H1 (cell line): ENCODE measurements at places on chromosomes 4 and X. TPM values are rescaled to one million over a fixed set of nuclear protein-coding genes. Genes with fewer than 3 reads are reported as not detected.

Gene STS
- 0.39 and 0.67 TPM in 2 replicates for polyA plus RNA-seq

DNA sequence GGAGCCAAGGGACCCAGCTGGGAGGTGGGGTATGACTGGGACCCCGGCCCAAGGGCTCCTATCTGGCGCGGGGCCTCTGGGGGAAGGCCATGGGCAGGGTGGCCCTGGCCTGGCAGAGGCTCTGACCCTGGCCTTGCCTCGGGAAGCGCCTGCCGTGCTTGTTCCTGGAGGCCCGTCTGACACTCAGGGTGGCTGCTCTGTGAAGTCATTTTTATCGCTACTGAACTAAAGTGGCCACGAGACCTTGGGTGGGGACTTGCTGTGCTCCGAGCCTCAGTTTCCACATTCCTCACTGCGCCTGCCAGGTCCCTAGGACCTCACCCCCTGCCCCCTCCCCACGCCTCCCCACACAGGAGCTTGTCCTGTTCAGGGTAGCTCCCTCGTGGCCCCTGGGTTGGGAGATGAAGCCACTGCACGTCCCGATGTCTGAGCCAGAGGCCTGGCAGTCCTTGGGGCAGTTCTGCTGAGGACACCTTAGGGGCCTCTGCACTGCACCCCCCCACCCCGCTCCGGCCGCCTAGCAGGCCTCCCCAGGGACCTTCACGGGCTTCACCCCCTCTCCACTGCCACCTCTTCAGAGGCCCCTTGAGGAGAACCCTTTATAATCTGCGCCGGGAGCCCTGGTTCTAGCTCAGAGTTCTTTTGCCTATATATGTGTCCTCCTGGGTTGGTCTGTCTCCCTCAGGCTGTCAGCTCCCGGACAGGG, 639 bp upstream of the SORCS2 start:
- no peak for DNase-seq

DNA sequence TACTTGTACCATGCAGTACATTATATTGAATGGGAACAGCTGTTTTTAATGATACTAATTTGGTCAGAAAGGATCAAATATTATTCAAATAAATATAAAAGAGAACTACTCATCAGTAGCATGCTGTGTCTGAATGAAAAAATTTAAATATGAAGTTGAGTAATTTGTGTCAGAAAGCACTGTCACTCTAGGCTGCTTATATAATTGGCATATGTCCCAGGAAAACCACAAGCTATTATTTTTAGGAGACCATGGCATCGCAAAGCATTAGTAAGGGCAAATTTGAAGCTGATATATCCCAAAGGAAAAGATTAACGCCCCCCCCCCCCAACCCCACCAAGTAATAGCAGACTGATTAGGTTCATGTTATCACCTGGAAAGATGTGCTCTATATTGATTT, 388.5 kb upstream of the SPANXN4 start:
- DNase-seq, result no peak

Gene MAGEC2
- polyA plus RNA-seq, result not detected in 2 replicates

DNA sequence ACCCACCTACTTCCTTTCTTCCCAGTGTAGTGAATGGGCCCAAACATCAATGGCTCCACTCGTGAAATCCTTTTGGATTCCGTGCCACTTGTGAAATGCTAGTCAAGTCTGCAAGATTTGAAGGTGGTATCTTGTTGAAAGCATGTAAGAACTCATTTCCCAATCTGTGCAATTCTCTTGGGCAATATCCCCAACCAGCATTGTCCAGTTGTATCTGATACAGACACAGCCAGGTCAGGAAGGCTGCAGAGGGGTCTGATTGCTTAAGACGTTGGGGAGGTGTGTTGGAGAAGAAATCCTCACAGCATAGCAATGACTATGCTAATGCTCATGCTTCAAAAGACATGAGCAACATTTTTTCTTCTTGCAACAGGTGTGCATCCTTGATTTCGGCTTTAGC, 164.8 kb downstream of the VEGFC start:
- DNase-seq, result no peak

Gene SSX1
- 0.08 TPM in 1 of 2 replicates, not detected in the other for polyA plus RNA-seq

- DNase-seq, result no peak
Measured at GRCh38 chr4:153728151-153728550, 31.7 kb downstream of the RNF175 start.

DNA sequence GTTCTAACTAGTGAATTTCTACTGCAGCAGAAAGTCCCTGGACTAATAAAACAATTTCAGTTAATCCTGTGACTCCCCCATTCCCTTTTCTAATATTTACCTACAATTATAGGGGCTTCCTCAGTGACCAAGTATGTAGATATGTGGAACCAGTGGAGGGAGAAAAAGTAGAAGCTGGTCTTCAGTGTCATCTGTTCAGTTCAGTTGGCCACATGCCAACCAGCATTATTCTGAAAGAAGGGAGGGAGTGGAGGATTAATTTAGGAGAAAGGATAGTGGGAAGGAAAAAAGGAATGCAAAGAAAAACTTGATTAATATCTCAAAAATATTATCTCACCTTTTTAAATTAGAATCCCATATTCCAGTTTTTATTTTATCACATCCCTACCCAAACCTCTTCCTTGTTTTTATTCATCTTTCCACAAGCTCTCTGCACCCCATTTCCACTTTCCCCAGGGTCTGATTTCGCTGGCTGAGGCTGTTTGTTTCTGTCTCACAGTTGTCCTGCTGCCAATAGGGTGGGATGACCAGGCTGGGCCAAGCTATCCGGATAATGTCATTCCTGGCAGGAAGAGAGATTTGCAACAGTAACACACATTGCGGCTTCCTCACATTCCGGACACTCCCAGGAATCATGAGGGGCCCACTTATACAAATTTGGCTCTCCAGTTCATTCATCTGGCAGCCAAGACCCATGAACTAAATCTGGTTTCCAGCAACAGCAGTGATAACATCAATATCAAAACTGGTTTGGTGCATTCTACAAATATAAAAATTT, 24.6 kb upstream of the ANTXR2 start:
- no peak for DNase-seq

DNA sequence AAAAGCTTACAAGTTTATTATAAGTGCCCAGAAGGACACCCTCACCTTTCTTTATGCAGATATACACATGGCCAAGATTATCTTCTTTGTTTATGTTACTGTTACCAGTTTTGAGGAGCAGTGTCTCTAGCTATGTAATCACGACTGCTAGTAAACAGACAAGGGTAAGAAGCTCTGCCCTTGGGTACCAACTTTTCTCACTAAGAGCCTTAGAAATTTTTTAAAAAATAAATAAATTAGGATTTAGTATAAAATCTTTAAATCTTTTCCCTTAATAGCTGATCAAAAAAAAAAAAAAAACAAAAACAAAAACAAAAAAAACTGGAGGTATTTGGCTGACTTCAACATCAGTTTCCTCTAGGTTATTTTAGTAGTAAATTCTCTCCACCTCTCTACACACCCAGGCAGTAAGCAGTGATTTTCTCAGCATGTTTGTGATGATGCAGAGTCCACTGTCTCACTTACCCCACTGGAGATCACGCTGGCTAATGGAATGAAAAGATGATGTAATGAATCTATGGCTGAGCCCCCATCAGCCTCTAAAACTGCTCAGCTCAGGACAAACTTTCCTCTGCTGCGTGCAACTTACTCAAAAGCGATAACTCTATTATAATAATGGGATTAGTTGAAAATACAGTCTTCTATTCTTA, 125.9 kb downstream of the FRYL start:
- no peak for DNase-seq

Gene SPANXB1
- 0.57 TPM in 2 replicates for polyA plus RNA-seq

Gene ITIH6
- 0.02 TPM in 1 of 2 replicates, not detected in the other for polyA plus RNA-seq

DNA sequence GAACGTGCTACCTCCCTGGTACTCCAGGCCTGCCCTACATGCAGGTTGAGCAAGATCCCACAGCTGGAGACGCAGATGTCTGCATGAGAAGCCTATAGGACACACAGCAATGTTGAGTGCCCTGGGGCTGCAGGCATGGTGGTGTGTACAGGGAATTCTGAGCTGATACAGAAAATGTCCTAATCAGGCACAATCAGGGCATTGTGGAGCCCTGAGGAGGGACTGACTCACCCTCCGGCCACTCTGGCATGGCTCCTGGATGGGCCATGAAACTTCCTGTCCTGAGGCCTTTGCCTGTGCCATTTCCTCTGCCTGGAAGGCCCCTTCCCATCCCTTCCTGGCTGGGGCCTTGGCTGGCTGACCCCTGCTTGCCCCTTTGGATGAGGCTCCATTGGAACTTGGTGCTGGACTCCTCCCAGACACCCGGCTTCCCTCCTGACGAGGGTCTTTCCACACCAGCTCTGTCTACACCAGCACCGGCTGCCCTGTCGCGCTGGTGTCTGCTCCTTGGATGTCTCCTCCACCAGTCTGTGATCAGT, 16.7 kb upstream of the AFAP1 start:
- no peak for DNase-seq

GRCh38 chr4:71334465-71334882, 4.3 kb upstream of the SLC4A4 start:
- no peak for DNase-seq

- no peak for DNase-seq
Measured at GRCh38 chr4:87092389-87093141, 127.9 kb downstream of the KLHL8 start.

Gene GABRE
- 7.0 and 16.3 TPM in 2 replicates for polyA plus RNA-seq

Gene FDCSP
- not detected in 2 replicates for polyA plus RNA-seq

DNA sequence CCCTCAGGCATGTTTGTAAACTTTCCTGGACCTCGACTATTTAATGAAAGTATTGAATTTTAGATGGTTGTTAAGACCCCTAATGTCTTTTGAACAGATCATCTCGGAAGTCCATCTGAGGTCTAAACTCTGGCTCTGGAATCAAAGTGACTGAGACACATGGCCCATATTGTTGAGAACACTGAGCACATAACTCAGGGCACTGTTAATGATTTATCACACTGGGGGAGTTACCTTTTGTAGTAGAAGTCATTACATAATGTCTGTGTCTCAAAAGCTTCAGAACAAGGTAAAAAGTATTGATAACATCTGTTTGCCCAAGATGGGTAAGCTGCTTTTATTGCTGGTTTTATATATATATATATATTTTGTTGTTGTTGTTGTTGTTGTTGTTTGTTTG, 103.4 kb upstream of the HS3ST1 start:
- DNase-seq, result no peak

GRCh38 chr4:32251926-32252325, 1531.8 kb downstream of the PCDH7 start:
- DNase-seq, result no peak
